ENCODE measurements at places on chromosomes 7 and 10.

DNA sequence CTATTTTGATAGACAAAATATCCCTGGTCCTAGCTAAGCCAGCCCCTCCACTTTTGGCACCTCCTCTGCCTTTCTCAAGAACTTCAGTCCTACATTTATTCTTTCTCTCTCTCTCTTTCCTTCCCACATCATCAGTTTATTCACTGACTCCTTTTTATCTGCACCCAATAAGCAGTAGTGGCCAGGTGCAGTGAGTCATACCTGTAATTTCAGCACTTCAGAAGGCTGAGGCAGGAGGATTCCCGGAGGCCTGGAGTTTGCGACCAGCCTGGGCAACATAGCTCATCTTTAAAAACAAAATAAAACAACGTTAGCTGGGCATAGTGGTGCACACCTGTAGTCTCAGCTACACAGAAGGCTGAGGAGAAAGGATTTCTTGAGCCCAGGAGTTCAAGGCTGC, 19.4 kb upstream of the NRP1 start:
- no peak for DNase-seq

DNA sequence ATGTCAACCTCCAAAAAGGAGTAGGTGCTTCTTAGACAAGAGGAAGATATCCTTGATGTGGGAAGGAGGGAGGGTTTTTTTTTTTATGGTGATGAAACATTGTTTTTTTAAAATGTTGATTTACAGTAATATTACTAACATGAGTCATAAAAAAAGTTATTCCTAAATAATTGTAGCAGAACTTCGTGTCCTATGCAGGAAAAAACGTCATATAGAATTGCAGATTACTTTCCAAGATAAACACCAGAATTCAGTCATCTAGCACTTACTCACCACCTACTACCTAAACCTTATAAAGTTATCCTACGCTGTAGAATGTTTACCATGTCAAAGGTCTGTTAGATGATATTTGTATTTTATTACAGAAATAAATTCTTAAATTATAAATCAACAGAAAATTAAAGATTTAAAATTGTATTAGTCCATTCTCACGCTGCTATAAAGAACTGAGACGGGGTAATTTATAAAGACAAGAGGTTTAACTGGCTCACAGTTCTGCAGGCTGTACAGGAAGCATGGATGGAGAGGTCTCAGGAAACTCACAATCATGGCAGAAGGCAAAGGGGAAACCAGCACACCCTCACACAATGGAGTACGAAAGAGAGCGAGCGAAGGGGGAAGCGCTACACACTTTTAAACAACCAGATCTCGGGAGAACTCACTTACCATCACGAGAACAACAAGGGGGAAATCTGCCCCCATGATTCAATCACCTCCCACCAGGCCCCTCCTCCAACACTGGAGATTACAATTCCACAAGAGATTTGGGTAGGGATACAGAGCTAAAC, 105.2 kb upstream of the NEBL start:
- DNase-seq: no peak

GRCh38 chr7:143490717-143491306, 13.1 kb downstream of the TAS2R41 start:
- DNase-seq: no peak

DNA sequence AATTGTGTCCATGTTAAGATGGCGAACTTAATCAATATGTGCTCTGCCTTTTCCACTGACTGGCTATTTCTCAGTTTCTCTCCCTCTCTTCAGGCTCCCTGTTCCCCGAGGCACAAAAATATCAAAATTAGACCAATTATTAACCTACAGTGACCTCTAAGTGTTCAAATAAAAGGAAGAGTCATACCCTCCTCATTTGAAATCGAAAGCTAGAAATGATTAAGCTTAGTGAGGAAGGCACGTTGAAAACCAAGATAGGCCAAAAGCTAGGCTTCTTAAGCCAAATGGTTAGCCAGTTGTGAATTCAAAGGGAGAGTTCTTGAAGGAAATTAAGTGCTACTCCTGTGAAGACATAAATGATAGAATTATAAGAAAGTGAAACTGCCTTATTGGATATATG, 81.1 kb upstream of the MBL2 start:
- DNase-seq: no peak

GRCh38 chr10:117926491-117926890, 120.2 kb downstream of the RAB11FIP2 start:
- DNase-seq: no peak

DNA sequence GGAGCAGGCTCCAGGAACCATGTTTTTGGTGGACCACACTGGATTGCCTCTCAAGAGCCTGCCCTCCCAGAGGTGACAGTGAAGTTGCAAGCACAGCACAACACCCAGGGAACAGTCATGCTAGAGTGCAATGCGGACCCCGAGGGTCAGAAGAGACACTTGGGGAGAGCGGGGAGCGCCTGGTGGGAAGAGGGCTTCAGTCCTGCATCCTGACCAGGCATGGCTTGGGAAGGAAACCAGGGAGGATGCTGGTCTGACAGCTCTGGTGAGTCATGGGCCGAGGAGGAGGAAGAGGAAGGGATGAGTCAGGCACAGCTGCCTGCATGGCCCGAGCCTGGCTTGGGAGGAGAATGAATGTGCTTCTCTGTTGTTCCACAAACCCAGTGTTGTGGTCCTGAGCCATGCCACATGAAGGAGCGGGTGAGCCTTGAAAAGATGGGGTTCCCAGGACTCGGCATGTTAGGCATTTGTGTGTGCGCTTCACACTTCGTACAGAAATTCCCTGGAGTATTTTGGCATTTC, 29.5 kb upstream of the ANKRD2 start:
- peak; percentile 43 for DNase-seq

- no peak for DNase-seq
Observed at GRCh38 chr7:117021986-117022385, 68.7 kb downstream of the ST7 start.

DNA sequence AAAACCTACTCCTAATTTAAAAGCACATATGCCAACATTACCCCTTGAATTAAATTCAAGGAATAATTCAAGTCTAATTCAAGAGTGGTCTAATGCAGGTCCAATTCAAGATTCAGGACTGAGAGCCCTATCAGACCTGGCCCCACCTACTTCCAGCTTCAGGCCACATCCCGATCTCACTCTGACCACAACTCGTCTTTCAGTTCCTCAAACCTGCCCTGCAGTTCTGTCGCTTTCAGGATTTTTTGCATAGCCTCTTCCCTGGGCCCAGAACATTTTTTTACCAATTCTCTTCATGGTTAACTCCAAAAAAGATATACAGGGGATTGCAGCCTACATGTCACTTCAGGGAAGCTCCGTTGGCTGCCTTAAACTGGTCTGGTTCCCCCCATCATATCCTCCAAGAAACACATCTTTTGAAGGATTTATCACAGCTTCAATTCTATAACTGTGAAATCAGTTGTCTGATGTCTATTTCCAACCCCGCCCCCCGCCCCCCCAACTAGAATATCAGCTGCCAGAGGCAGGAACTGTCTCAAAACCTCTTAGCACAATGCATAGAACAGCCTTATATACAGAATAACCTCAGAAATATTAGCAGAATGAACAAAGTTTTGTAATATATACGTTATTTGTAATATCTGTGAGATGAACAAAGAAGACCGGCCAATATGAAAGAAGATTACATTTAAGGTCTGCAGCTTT, 20.8 kb downstream of the CCDC6 start:
- no peak for DNase-seq

DNA sequence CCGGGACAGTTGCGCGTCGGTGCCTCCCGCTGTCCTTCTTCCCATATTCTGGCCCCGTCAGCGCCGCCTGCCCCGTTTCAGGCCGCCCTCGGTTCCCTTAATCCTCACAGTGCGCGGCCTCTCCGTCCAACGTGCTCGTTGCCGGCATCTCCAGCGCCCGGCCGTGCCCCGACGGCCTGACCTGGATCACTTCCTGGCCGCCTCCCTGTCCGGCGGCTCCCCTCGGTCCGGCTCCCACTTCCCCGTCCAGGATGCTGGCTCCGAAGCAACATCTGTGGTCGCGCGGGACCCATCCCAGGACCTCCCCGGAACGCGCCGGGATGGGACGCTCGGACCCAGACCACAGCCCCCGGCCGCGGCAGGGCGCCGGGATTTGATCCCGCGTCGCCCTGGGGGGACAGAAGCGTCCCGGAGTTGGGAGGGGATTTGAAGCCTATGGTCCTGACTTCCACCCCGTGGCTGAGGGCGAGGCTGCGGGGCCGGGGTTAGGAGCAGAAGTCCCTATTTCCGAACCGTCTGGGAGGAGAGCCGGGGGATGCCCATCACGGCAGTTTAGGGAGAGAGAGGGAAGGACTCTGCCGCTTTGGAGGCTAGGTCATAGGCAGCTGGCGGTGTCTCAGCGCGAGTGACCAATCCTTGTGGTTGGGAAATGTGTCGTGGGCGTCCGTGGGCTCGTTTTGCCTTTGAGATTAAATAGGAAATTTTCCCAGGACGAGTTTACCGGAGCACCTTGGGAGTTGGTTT, 53.8 kb downstream of the KCTD7 start:
- no peak for DNase-seq

- no peak for DNase-seq
Observed at GRCh38 chr10:103911021-103911459, 6.9 kb downstream of the STN1 start.

DNA sequence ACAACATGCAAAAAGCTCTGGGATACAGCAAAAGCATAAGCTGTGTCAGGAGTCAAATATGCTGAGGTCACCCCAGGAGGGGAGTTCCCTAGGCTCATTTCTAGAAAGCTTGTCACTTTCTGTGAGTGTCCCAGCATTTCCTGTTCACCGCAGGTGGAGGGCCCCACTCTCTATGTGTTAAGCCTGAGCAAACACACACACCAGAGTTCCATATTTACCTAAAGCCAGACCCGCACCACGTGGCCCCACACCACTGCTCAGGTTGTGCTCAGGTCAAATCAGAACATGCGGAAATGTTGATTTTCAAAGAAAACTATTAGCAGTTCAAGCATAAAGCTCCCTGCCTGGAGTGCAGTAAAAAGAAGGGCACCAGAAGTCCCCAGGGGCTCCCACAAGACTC, 259.6 kb upstream of the PPP2R2D start:
- no peak for DNase-seq
